Pulmonary artery endothelial cell (primary cell): ENCODE measurements at places on chromosomes 4 and X. TPM values are rescaled to one million over a fixed set of nuclear protein-coding genes. Genes with fewer than 3 reads are reported as not detected.

FMR1NB gene
- not detected in 2 replicates for total RNA-seq

NAA11 gene
- not detected in 2 replicates for total RNA-seq

GUCY1A1 gene
- 0.07 TPM in 1 of 2 replicates, not detected in the other for total RNA-seq

MYOZ2 gene
- total RNA-seq: 0.20 TPM in 1 of 2 replicates, not detected in the other

NUDT11 gene
- total RNA-seq: 7.9 and 13.0 TPM in 2 replicates

RASSF6 gene
- total RNA-seq: not detected in 2 replicates

MTMR8 gene
- 0.63 and 1.2 TPM in 2 replicates for total RNA-seq

JAKMIP1 gene
- total RNA-seq: not detected in 2 replicates

CFAP299 gene
- total RNA-seq: 0.13 TPM in 1 of 2 replicates, not detected in the other

WDR13 gene
- 137 and 223 TPM in 2 replicates for total RNA-seq

RPS6KA6 gene
- 0.20 and 0.95 TPM in 2 replicates for total RNA-seq

NIPAL1 gene
- 0.78 and 1.6 TPM in 2 replicates for total RNA-seq

VSIG1 gene
- 0.71 and 0.99 TPM in 2 replicates for total RNA-seq

ASMT gene
- not detected in 2 replicates for total RNA-seq

ART3 gene
- 0.07 TPM in 1 of 2 replicates, not detected in the other for total RNA-seq

USP11 gene
- total RNA-seq: 21.2 and 35.9 TPM in 2 replicates

MGARP gene
- 55.8 and 57.2 TPM in 2 replicates for total RNA-seq

ZNF157 gene
- not detected in 2 replicates for total RNA-seq

FGF16 gene
- 3.3 and 4.5 TPM in 2 replicates for total RNA-seq

ABCG2 gene
- total RNA-seq: 4.5 and 11.9 TPM in 2 replicates

PDE6B gene
- 2.9 and 3.9 TPM in 2 replicates for total RNA-seq

TSPAN6 gene
- total RNA-seq: 43.8 and 60.5 TPM in 2 replicates

DGAT2L6 gene
- not detected in 2 replicates for total RNA-seq

CXCL5 gene
- total RNA-seq: 0.13 and 1.3 TPM in 2 replicates

C4orf17 gene
- total RNA-seq: not detected in 2 replicates

ARR3 gene
- total RNA-seq: not detected in 2 replicates

CITED1 gene
- 0.07 and 0.13 TPM in 2 replicates for total RNA-seq

MAGEC3 gene
- not detected in 2 replicates for total RNA-seq

ERVMER34-1 gene
- total RNA-seq: under 0.01 TPM in 1 of 2 replicates, not detected in the other

SPANXA1 gene
- total RNA-seq: not detected in 2 replicates

NAP1L3 gene
- 0.11 and 0.13 TPM in 2 replicates for total RNA-seq

DEFB131A gene
- not detected in 2 replicates for total RNA-seq

PHOX2B gene
- not detected in 2 replicates for total RNA-seq

TCEAL5 gene
- total RNA-seq: not detected in 2 replicates

EPHA5 gene
- not detected in 2 replicates for total RNA-seq

HOPX gene
- 0.21 and 28.1 TPM in 2 replicates for total RNA-seq

SAGE1 gene
- not detected in 2 replicates for total RNA-seq

NDUFB11 gene
- 46.0 and 58.4 TPM in 2 replicates for total RNA-seq

PABPC5 gene
- total RNA-seq: 0.92 and 2.0 TPM in 2 replicates

SSX4B gene
- total RNA-seq: not detected in 2 replicates

FABP2 gene
- total RNA-seq: not detected in 2 replicates

C4orf50 gene
- total RNA-seq: not detected in 2 replicates

POF1B gene
- total RNA-seq: 0.40 and 0.92 TPM in 2 replicates

NHSL2 gene
- total RNA-seq: 21.2 and 22.0 TPM in 2 replicates

FHDC1 gene
- under 0.01 and 0.04 TPM in 2 replicates for total RNA-seq

DSPP gene
- total RNA-seq: not detected in 2 replicates

GABRQ gene
- total RNA-seq: 0.04 TPM in 1 of 2 replicates, not detected in the other

NDP gene
- 0.73 and 0.78 TPM in 2 replicates for total RNA-seq

UGT2A1 gene
- total RNA-seq: 0.53 and 1.1 TPM in 2 replicates

PABPC4L gene
- 0.13 and 0.18 TPM in 2 replicates for total RNA-seq
